ENCODE measurements at places on chromosomes 2 and 18.

- DNase-seq, result no peak
These were observed 98.6 kb downstream of the HNRNPLL start for GRCh38 chr2:38504169-38504568.

- no peak for DNase-seq
These were observed 353.6 kb upstream of the FANCL start for GRCh38 chr2:58594762-58595161.

- DNase-seq, result no peak
These were observed 301.7 kb downstream of the EIPR1 start for GRCh38 chr2:3075991-3076340.

GRCh38 chr2:212752730-212753351, 214.2 kb upstream of the ERBB4 start:
- DNase-seq, result no peak

DNA sequence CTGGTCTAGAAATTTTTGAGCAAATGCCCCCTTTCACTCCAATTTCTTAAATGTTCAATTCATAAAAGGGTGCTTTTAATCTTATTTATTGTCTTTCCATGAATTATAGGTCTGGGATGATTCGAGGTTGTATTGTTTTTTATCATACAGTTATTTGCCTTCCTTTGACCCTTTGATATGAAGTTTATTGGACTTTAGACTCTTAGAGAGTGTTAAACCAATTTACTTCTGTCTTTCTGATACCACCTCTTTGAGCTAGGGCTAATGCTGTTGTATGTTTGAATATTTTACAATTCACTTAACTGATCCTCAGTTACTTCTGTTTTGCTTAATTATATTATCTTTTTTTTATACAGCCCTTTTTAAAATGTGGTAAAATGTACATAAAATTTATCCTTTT, 89.6 kb upstream of the CYP20A1 start:
- DNase-seq, result no peak

DNA sequence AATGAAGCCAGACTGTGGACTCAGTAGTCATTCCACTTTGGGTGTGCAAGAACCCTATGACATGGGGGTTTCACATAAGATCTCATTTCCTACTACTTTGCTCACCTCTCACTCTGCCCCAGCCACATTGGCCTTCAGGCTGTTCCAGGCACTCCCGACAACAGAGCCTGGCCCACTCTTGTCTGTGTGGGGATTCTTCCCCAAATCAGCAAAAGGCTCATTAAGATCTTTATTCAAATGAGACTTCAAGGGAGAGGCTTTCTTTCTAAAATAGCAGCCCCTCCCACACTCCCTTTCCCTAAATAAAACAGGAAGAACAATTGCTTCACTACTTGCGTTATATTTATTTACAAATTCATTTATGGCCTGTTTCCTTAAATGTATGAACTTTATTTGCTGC, 3.5 kb upstream of the CDC42EP3 start:
- no peak for DNase-seq

GRCh38 chr2:235612181-235612950, 118.5 kb downstream of the AGAP1 start:
- no peak for DNase-seq

DNA sequence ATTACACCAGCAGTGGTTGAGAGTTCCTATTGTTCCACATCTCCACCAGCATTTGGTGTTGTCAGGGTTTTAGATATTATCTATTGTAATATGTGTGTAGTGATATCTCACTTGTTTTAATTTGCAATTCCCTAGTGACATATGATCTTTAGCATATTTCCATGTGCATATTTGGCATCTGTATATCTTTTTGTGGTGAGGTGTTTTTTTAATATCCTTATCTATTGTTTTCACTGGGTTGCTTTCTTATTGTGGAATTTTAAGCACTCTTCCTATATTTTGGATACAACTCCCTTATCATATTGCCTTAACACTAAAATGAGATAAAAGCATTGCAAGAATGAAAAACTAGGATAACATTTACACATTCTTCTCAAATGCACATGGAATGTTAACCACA, 453.9 kb upstream of the FSIP2 start:
- no peak for DNase-seq

- DNase-seq, result no peak
These were observed 84.0 kb downstream of the KIAA1328 start for GRCh38 chr18:36912887-36913286.

- no peak for DNase-seq
These were observed 13.3 kb upstream of the REEP1 start for GRCh38 chr2:86350751-86351150.

- DNase-seq, result no peak
These were observed 684.6 kb downstream of the TRIB2 start for GRCh38 chr2:13401312-13401711.

DNA sequence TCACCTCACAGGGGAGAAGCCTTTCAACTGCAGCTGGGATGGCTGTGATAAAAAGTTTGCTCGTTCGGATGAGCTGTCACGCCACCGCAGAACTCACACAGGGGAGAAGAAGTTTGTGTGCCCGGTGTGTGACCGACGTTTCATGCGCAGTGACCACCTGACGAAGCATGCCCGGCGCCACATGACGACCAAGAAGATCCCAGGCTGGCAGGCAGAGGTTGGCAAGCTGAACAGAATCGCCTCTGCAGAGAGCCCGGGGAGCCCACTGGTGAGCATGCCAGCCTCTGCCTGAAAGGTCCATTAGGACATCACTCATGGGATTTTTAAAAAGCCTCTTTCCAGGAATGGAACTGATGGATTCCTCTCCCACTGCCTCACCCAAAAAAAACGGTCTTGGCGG, 8.9 kb downstream of the KLF11 start:
- no peak for DNase-seq

DNA sequence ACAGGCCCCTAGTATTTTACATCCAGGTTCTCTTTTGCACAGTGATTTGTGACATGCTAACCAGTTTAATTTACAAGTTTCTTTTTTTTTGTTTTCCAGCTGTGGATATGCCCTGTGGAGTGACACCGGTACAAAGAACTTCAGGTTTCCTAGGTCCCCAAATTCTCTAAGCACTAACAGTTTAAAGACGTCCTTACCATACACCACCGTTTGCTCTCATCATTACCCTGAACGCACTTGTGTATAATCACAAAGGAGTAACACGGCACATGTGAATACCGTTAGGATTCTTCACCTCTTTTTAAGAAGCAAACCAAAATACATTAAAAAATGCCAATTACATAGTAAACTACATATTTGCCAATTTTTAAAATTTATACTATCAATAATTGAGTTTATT, 853 bp downstream of the LANCL1 start:
- no peak for DNase-seq

GRCh38 chr2:17733599-17733998, 20.0 kb downstream of the SMC6 start:
- no peak for DNase-seq

- no peak for DNase-seq
These were observed 19.8 kb downstream of the TET3 start for GRCh38 chr2:74004212-74005182.

GRCh38 chr2:9991829-9992273, 40.4 kb downstream of the GRHL1 start:
- DNase-seq, result no peak

- DNase-seq, result no peak
These were observed 223.7 kb downstream of the IRS1 start for GRCh38 chr2:226575928-226576327.

DNA sequence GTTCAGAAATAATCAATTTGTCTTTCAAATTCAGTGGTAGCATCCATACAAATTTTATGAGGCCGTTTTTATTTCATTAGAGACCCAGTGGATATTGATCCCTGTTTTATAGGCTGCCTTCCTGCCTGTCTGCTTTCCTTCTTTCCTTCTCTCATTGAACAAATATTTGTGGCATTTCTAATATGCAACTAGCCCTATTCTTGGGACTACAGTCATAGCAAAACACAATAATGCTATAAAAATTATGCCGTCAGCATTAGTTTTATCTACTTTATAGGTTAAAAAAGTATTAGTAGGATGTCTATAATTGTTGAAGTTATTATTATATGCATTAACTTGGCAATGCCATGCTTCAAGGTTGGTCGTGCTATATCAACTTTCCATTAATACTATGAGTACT, 2037.8 kb upstream of the LRRTM1 start:
- no peak for DNase-seq

- DNase-seq, result no peak
These were observed 7.6 kb downstream of the WDR35 start for GRCh38 chr2:19982268-19982667.

DNA sequence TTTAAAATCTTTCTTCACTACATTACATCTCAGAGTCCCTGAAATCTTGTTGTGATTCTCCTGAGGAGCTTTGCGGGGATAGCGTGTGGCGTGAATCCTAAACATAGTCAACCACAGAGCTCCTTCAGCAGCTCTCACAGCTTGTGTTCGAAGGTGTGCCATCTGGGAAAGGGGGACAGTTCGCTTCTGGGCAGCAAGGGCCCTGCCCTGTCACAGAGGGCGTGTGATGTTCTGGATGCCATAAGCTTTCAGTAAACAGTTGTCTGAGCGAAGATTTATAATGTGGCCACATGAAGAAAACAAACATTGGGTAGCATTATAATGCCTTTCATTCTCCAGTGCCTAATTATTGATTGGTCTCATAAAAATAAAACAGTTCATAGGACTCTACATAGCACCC, 172.5 kb downstream of the MYO1B start:
- no peak for DNase-seq

DNA sequence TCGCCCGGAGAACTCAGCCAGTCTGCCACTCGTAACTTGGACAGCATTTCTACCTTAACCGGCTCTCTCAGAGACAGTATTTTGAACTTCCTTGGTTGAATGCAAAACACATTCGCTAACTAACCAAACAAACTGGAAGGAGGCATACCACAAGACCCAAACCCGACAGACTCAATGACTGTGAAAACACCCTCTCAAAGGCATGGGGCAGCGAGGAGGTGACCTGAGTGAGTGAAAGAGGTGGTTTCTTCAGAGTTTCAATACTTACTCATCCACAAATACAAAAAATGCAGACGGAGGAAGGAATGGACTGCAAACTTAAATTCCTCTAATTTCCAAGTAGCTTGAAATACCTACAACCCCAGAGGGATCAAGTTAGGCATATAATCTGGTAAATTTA, 132.9 kb downstream of the GAREM1 start:
- no peak for DNase-seq

DNA sequence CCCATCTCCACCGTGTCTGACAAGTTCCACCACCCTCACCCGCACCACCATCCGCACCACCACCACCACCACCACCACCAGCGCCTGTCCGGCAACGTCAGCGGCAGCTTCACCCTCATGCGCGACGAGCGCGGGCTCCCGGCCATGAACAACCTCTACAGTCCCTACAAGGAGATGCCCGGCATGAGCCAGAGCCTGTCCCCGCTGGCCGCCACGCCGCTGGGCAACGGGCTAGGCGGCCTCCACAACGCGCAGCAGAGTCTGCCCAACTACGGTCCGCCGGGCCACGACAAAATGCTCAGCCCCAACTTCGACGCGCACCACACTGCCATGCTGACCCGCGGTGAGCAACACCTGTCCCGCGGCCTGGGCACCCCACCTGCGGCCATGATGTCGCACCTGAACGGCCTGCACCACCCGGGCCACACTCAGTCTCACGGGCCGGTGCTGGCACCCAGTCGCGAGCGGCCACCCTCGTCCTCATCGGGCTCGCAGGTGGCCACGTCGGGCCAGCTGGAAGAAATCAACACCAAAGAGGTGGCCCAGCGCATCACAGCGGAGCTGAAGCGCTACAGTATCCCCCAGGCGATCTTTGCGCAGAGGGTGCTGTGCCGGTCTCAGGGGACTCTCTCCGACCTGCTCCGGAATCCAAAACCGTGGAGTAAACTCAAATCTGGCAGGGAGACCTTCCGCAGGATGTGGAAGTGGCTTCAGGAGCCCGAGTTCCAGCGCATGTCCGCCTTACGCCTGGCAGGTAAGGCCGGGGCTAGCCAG, 1.2 kb downstream of the ONECUT2 start:
- DNase-seq, result no peak

- DNase-seq, result no peak
These were observed at the start of gene MEIS1 for GRCh38 chr2:66434679-66435548. Gene MEIS1, plus strand, starts transcription at chr2:66435125. Its CDS starts 732 bp downstream, at chr2:66435857.

GRCh38 chr18:36536426-36536825, 238.9 kb downstream of the FHOD3 start:
- no peak for DNase-seq

GRCh38 chr18:11148680-11149440, 509 bp downstream of the PIEZO2 start:
- no peak for DNase-seq

GRCh38 chr2:82657106-82657505, 1802.0 kb downstream of the SUCLG1 start:
- no peak for DNase-seq

GRCh38 chr2:240469239-240469636, 33.8 kb downstream of the GPC1 start:
- no peak for DNase-seq

DNA sequence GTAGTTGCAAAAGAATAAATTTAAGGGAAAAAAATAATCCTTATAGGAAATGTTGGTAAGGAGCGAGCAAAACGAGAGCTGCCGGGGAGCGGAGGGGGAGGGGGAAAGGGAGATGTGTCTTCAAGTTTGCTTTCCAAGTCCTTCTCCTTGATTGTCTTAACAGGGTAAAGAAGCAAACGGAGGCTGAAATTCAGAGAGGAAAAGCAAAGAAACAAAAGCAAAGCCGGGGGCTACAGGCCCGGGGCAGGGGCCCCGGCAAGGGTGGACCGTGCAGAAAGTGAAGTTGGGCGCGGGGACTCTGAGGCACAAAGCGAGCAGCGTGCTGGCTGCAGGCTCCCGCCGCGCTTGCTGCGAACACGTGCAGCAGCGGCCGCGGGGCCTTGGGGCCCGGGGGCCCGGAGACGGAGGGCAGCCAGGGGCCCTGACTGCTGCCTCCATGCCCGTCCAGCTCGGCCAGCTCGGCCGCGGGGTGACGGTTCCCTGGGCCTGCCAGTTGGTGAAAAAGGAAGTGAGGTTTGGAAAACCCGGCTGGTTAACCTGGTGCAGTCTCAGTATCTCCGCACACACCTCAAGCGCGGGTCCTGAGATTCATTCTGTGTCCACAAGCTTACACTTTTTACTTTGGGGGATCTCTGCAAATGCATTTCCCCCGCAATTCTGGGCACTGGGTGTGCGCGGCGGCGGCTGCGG, 4.1 kb downstream of the BCL11A start:
- DNase-seq, result no peak

Measured in activated CD4-positive, alpha-beta T cell treated with anti-CD3 and anti-CD28 coated beads for 4 hours (primary cell).